ENCODE measurements at places on chromosomes 11 and 22. TPM values are rescaled to one million over a fixed set of nuclear protein-coding genes. Genes with fewer than 3 reads are reported as not detected.

DNA sequence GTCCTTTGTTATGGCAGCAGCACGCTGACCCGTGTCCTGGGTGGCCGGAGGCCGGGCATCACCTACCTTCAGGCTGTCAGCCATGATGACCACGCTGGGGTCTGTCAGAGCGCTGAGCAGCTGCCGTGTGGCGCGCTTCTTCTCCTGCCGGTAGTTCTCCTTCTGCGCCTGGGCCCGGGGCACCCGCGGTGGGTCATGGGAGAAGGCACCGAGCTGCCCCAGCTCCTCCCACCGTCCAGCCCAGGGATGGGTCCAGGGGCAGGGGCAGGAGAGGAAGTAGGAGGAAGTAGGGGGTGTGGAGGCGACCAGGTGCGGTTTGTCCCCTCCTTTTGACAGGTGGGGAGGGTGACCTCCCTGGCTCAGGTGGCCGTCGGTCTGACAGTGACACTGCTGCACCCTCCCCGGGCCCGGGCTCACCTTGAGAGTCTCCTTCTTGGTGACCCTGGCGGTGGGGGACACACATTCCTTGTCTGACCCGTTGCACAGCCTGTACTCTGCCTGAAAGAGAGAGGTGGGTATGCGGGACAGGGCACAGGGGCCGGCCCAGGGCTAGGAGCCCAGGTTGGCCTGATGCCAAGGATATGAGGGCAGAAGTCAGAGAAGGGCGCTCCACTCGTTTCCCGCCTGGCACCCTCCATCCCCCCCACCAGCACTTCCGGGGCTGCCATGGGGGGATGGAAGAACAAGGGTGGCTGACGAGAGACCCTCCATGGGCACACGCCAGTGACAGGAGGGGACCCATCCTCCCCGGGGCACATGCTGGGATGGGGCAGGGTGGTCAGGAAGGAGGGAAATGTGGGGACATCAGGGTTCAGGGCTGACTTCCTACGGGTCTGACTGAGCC is 43.0 kb downstream of the OSBPL5 start:
- DNase-seq = no peak
- no peak overlapping the region for H3K27ac ChIP-seq
- no peaks in the 10 kb centered on the region for H3K36me3 ChIP-seq
- H3K4me1 ChIP-seq = no peaks in the 10 kb centered on the region

GRCh38 chr22:40932396-40932795 is 18.8 kb upstream of the RBX1 start:
- H3K4me3 ChIP-seq = no peak overlapping the region
- no peaks in the 10 kb centered on the region for H3K4me1 ChIP-seq
- no peaks in the 10 kb centered on the region for H3K27me3 ChIP-seq

The MSANTD4 gene
- total RNA-seq = 13.1 TPM

The ARFIP2 gene
- 40.3 TPM for total RNA-seq

All from activated CD4-positive, alpha-beta T cell treated with anti-CD3 and anti-CD28 coated beads for 36 hours (primary cell).